Parietal lobe (tissue), 2 donors: ENCODE measurements at places on chromosomes 7 and 10. TPM values are rescaled to one million over a fixed set of nuclear protein-coding genes. Genes with fewer than 3 reads are reported as not detected.

Gene WEE2
- total RNA-seq = 1.3 TPM

Gene SFRP5
- 0.94 TPM for total RNA-seq

Gene TRDMT1
- 43.2 TPM for total RNA-seq

Gene DPYSL4
- 69.5 TPM for total RNA-seq

Gene SVOPL
- 0.63 TPM for total RNA-seq

Gene MYL10
- total RNA-seq = not detected

Gene SEMA4G
- total RNA-seq = 15.0 TPM

Gene C7orf25
- total RNA-seq = 15.7 TPM
